ENCODE measurements at places on chromosomes 3 and 15.

DNA sequence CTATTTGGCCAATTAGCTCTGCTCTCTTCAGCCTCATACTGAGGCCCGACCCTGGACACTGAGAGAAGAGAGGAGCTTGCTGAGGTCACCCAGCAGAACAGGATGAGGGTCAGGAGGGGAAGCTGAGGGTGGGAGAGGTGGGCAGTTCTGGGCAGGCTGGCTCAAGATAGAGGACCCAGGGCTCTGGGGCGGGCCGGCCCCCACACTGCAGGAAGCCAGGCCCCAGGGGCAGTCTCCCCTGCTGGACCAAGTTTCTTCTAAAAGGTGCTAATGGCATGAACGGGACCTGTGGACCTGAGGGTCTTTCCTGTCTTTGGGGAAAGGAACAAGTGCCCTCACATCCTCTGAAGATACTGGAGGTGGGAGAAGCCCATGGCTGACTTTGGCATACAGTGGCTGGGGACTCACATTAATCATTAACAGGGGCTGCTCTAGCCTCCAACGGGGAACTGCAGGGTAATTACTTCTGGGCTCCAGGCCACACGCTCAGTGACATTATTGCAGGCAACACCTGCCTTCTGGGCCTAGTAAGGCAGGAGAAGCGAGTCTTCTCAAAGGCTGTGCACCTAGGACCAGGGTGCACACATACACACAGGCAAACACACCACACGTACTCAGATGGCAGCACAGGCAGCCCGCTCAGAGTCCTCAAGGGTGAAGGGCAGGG is 10.6 kb downstream of the HCN4 start:
- no peak for DNase-seq

GRCh38 chr15:34514251-34514670 is 69.2 kb downstream of the GOLGA8B start:
- DNase-seq: peak; percentile 38

DNA sequence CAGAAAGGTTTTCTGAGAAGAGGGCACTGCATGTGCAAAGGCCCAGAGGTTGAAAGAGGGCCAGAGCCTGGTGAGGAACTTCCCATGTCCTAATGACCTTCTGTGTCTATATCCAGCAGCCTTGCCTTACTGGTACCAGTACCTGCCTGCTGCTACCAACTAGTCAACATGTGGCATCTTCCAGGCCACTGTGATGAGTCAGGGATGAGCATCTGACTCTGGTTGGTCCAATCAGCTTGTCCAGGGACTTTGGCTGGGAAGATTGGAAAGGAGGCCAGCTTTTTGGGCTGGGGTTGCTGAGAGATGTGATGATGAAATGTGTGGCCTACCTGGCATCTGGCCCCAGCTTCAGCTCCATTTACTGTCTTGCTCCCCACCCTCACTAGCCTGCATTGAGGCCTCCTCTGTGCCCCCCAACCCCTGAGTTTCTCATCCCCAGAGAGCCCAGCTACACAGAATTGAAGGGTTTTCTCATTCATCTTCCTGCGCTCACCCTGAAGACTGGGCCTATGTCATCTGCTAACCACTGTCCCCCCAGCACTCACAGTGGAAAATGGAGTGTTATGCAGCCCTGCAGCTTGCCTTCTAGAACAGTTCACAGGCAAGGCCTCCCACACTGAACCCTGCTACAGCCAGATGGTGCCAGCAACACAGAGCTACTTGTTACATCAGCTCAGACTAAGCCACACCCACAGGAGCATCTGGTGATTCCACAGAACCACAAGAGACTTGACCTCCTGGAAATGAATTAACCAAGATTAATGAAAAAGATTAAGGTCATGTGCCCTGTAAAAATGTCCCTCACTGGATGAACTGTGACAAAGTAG is 1.3 kb upstream of the TWF2 start:
- peak; percentile 96 for DNase-seq

GRCh38 chr15:42836251-42836650 is 84.3 kb downstream of the TTBK2 start:
- no peak for DNase-seq

DNA sequence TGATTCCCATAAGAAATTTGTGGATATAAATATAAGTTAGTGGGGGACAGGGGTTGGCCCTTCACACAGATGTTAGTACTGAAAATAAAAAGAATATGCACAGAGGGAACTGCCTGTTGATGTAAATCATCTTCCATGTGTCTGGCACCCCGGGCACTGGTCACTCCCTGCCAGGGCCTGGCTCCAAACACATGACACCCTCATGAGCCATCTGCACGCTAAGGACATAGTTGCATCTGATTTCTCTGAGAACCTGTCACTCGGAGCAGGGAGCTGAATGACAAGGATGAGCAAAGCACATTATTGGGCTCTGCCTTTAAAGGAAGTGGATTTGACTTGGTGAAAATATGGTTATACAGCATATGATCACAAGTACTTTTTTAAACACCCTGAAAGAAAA is 66.2 kb upstream of the TSC22D2 start:
- no peak for DNase-seq

DNA sequence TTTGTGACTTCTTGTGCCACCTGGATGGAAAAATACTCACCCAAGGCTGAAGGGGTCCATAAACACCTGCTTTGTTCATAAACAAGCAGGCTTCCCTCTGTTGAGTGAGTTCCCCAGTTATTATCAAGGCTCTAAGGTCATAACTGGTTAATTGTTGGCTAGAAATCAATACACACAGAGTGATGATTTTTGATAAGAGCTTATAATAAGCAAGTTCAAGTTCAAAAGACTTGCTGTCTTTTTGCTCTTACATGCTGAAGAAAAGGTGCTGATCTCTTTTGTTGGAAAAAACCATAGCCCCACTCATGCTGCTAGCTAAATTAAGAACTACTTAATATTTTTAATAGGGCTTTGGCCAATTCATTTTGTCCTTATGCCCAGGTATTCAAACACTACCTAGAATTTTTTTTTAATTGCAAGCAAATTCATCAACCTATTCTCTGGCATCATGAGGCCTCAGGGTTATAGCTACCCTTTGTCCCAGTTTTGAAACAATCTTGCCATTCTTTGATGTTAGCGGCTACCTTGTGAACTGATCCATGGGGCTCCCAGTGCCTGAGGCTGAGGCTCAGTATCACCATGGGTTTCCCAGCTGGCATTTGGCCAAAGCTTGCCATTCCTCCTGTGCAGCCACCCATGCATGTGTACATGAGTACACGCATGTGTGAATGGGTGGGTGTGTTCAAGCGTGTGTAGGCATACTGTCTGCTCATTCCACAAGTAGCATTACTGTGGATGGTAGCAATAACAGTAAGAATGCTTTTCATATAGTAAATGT is 127.6 kb upstream of the LPP start:
- DNase-seq: no peak

- no peak for DNase-seq
Observed at GRCh38 chr15:81023483-81024264, 23.0 kb downstream of the TLNRD1 start.

DNA sequence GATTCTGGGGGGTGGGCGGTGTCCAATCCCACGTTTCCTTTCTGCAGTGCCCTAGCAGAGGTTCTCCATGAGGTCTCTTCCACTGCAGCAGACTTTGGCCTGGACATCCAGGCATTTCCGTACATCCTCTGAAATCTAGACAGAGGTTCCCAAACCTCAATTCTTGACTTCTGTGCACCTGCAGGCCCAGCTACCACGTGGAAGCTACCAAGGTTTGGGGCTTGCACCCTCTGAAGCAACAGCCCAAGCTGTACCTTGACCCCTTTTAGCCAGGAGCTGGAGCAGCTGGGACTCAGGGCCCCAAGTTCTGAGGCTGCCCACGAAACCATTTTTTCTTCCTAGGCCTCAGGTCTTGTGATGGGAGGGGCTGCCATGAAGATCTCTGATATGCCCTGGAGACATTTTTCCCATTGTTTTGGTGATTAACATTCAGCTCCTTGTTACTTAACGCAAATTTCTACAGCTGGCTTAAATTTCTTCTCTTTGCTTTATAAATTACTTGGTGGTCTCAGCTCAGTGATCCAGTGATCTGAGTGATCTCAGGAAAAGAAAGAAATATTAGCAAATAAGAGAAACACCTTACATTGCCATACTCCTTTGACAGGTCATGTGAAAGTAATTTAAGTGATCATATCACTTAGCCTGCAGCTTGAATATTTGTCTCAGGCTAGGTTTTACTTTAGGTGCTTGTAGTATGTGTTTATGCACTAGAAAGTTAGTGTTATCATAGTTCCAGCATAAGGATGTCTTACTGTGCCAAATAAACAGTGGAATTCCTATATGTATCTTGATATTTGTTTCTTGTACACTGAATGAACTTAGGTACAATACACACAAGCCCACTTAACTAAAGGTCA is 3.0 kb downstream of the SNAP23 start:
- no peak for DNase-seq

- DNase-seq: no peak
Observed at GRCh38 chr3:162601101-162601670, 1104.6 kb downstream of the OTOL1 start.

- DNase-seq: no peak
Observed at GRCh38 chr3:7209098-7209497, 348.2 kb downstream of the GRM7 start.

DNA sequence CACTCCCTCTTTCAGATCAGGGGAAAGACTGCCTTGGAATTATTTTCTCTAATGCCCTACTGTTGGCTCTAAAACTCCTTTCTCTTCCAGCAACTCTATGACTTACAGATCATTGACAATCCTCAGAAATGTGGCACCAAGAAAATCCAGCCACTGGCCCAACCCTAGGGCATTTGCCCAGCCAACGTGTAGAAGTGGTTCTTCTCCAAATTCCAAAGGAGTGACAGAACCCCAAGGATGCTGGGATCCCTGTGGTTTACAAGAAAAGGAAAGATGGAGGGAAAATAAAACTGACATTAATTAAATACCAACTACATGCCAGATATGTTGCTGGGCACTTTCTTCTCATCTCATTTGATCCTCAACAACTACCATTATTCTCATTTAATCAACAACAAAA is 216.0 kb downstream of the NTRK3 start:
- no peak for DNase-seq

GRCh38 chr3:111103807-111104206 is 32.2 kb downstream of the NECTIN3 start:
- no peak for DNase-seq

DNA sequence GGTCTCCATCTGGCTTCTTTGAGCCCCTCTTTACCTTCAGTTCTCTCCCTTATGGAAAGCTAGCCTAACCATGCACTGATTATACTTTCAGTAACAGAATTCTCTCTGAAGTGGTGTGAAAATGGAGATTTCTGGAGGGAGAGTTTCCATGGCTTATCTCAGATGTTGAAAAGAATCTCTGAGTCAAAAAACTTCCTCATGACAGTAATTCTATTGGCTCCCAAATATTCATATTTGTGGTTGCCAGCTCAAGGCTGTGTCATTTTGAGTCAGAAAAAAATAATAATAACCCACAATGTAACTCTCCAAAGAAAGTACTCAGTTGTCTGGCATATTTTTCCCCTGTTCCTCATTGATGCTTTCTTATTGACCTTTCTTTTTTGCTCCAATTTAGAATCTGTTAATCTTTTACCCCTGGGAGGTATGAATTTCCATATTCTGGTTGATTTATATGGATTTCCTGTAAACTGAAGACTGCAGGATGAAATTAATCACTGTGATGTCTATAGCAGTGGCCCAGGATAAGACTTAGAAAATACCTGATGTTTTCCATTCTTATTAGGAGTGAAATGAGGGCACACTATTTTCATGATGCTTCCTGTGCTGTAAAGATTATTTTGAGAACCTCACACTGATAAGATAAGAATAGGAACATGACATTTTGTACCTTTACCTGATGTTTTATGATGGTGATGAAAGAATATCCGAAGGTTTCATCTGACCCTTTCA is 149.5 kb upstream of the EPHA3 start:
- no peak for DNase-seq

DNA sequence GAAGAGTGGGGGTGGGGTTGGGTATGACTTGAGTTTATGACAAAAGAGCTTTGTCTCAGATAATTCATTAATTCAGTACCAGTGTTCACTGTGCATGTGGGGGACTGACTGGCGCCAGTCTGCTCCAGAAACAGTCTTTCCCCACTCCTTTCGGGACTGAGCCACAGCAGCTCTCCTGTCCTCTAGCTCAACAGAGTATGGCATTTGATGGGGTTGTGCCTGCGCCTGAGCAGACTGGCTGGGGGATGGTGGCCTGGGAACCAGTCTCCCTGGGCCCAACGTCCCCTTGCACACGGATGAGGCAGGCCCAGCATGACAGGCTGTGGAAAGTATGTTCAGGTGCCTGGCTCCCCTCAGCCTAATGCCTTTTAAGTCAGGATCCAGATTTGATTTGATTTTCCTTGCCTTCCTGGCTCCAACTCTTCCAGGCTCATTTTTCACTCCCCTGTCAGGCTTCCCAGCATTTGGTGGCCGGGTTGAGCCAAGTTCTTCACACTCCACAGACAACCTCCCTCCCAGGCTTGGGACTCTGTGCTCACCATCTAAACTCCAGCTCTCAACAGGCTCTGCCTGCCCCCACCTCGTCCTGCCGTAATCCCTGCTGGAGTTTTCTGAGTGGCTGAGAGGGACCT is 105.0 kb downstream of the MYLK start:
- peak; percentile 76 for DNase-seq

GRCh38 chr15:25731411-25731810 is 131.7 kb downstream of the ATP10A start:
- no peak for DNase-seq

DNA sequence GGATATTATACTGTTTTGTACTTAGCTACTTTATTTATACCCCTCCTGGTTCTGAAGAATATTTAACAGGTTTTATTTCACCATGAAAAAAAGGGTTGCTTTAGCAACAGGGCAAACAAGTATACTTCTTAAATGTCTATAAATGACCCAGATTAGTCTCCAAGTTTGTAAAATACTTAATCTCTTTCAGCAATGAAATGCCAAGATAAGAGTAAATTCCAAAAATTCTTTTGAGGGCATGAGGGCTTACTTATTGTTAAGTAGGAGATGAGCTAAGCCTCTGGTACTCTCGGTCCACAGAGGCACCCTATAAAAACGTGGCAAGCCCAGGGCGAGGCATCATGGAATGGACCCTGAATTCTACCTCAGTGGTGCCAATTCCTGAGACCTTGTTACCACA is 264.8 kb upstream of the NSMCE3 start:
- no peak for DNase-seq

DNA sequence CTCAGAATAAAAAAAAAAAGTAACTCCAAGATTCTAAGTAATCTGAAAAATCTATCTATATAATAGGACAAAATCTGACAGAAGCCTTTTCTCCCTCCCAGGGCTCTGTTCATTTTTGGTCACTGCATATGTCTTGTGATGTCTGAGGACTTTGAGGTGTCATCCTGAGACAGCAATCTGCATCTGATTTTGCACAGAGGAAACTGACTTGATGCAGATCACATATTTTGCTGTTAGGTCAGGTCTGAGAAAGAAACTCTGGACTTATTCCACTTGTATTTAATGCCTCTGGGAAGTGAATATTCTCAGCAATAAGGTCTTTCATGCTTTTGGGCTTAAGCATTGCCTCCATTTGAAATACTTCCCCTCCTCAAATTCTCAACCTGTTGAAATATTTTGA is 295.2 kb upstream of the THBS1 start:
- no peak for DNase-seq

Measured in SK-N-DZ (cell line).